GF-D8 (cell line): ENCODE measurements at places on chromosomes 1 and 21.

DNA sequence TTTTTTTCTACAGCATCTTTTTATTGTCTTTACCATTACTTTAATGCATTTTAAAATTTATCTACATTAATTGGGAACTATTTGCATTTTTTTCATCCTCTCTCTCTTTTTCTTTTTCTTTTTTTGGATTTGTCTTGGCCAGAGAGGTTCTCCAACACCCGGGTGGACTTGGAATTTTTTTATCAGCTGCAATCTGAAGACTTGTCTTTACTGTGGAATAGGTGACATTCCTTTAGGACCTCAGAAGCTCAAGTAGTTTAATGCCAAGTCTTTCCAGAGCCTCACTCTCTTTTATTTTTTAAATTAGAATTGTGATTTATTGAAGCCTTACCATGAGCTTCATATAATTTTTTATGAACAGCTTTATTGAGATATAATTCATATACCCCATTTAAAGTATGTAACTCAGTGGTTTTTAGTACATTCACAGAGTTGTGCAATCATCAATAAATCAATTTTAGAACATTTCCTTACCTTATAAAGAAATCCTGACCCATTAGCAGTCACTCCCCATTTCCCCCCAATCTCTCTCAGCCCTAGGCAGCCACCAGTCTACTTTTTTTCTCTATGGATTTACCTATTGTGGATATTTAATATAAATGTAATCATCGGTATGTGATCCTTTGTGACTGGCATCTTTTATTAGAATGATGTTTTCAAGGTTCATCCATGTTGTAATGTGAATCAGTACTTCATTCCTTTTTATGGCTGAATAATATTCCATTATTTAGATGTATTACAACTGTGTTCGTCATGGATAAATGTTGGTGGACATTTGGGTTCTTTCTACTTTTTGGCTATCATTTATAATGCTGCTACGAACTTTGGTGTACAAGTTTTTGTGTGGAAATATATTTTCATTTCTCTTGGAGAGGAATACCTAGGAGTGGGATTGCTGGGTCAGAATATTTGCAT lies 6.2 kb downstream of the TUFT1 start:
- DNase-seq: no peak

- DNase-seq: no peak
These were observed 93.3 kb downstream of the SPSB1 start for GRCh38 chr1:9385801-9386573.

GRCh38 chr1:244497805-244498204 lies 36.7 kb downstream of the CATSPERE start:
- no peak for DNase-seq

DNA sequence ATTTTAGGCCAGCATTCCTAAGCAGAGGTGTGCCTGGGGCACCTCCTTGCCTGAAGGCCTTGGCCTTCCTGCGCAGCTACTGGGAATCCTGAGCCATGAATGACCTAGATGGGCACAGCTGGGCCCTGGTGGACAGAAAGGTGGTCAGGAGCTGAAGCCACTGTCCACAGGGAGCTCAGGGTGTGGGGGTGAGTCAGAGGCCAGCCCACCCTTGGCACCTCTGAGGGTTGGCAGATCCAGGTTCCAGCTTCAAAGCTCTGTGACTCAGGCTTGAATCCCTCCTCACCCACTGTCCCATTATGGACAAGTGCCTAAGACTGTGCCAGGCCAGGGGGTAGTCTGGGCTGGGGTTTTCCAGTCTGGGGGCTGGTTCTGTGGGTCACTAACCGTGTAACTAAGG lies 6.4 kb upstream of the EDN2 start:
- DNase-seq: no peak

DNA sequence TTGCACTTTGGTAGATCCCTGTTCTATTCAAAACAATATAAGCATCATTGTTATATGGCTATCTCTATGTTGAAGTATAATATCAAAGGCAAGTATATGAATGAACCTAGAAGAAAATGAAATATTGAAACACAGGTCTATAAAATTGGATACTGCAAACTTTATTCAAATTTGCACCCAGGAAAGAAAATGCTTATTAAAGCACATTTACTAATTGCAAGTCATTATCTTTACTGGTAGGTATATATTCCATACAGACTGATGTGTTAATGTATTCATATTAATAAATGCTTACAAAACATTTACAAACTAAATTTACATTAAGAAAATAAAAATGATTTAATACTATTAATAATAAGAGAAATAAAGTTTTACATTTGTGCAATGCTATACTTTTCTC lies 469.8 kb downstream of the NCAM2 start:
- no peak for DNase-seq
